ENCODE measurements at places on chromosomes 16 and 17. TPM values are rescaled to one million over a fixed set of nuclear protein-coding genes. Genes with fewer than 3 reads are reported as not detected.

Gene FBXL19
- 31.3 TPM for total RNA-seq

Gene CDK5RAP3
- 156 TPM for total RNA-seq

Gene TPPP3
- not detected for total RNA-seq

Gene IRX6
- not detected for total RNA-seq

Gene ASPHD1
- total RNA-seq: 3.2 TPM

Gene SMIM5
- total RNA-seq: not detected

Gene LCAT
- total RNA-seq: 8.1 TPM

Gene KLHL36
- total RNA-seq: 32.1 TPM

Gene SGSH
- 18.9 TPM for total RNA-seq

Gene DLG4
- 4.2 TPM for total RNA-seq

Gene TBC1D3G
- not detected for total RNA-seq

Gene TBC1D3K
- not detected for total RNA-seq

Gene LGALS9B
- not detected for total RNA-seq

Gene EPOP
- 110 TPM for total RNA-seq

Gene KRT9
- total RNA-seq: not detected

Gene OSGIN1
- total RNA-seq: 0.63 TPM

Gene CRK
- total RNA-seq: 22.0 TPM

Gene FKBP10
- 0.76 TPM for total RNA-seq

Gene KRTAP4-3
- total RNA-seq: not detected

Gene ENGASE
- total RNA-seq: 34.3 TPM

Gene GNAO1
- 2.5 TPM for total RNA-seq

Gene CPHXL
- total RNA-seq: not detected

Gene SPNS2
- 0.33 TPM for total RNA-seq

Gene HES7
- total RNA-seq: 1.2 TPM

Gene TP53TG3
- not detected for total RNA-seq

Gene MYH2
- not detected for total RNA-seq

Measured in activated T-cell treated with anti-CD3 and anti-CD28 coated beads, Interleukin-2, amount 50 U/mL, for 4 hours (primary cell).